Dorsolateral prefrontal cortex (tissue), 122 donors: ENCODE measurements at places on chromosomes 3 and 15.

DNA sequence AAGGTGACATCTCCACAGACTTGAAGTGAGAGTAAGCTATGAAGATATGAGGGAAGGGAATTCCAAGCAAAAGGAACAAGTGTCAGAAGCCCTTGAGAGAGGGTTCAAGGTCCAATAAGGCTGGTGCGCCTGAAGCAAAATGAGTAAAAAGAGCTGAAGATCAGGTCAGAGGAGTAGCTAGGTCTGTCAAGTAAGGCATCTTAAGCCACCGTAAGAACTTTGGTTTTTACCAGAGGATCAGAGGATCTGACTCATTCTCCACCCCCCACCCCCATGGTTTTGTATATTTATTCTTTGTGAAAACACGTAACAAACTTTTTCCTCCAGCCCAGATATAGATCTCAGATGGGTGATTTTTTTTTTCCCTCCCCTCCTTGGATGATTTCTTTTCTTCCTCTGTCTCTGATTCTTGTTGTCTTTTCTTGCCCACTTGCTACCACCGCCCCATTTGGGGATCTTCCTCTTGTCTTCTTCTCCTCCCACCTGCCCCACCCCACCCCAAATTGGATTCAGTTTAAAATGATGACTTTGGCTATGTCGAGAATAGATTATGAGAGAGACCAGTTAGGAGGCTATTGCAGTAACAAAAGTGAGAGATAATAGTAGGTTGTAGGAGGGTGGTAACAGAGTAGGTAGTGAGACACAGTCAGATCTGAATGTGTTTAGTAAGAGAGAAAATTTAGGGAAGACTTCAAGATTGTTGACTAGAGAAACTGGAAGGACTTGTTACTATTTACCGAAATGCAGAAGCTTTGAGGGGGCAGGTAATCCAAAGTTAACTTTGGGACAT lies 6.1 kb downstream of the TRMT10C start:
- DNase-seq, result no peak

DNA sequence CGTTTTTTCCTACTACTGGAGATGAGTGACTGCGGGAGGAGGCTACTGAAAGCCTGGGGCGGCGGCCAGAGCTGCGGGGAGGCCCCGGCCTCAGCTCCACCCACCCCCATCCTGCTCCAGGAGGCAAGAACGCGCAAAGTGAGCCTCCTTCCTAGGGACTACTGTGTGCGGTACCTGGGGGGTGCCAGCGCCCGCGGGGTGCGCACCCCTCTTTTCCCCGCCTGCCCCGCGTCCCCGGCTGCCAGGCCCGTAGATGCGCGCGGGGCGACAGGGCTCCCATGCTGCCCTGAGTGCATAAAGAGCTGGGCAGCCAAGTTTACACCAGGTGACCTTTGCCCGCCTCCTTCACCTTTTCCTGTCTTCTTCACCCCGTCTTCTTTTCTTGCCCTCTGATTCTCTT lies 2.5 kb upstream of the USF3 start:
- DNase-seq, result peak; percentile 42

DNA sequence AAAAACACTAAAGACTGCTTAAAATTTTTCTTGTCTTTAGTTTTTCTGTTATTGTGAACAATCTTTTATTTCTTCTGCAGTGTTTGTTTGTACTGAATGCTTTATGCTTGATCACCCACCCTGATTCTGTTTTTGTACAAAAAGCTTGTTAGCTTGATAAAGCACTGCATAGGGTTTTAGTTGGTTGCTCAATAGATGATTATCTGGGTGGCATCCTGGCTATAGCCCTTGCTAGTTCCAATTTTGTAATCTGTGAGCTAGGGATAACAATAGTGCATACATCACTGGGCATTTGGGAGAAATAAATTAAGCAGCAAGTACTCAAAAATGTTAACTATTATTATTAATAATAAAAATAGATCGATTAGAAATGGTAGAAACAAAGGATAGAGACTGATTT lies 102.3 kb downstream of the ZPLD1 start:
- DNase-seq, result no peak

DNA sequence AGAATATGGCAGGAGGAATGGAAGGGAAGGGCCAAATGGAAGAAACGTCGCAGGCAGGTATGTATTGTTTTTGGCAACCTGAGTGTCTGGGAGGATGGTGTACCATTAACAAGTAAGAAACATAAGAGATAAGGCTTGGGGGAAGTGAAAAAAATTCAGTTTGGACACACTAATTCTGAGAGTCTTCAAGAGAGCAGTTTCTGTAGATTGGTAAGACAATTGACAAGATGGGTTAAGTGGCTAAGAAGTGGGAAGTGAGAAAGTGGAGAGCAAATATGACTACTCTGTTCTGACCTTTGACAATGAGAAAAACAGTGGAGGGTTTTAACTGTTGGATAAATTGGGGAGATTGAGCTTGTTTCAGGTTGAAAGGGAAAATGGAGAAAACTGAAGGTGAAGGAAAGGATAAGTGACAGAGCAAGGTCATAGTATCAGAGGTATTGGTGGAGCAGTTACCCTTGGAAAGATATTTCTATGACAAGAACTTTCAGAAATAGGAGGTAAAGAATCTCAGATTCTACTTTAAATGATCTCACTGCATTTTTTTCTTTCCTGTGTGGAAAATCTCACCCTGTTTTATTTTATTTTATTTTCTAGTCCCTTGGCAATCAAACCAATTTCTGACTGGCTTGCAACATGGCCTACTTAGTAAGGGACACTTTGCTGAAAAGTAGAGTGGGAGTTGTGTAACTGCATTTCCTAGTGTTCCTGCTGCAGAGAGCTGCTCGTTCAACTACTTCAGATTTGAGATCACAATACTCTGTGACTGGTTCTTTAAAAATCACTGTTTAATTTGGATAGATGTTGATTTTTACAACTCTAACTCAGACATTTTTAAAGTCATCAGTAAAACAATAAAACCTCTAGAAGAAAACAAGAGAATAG lies 23.1 kb upstream of the GABPB1 start:
- no peak for DNase-seq

DNA sequence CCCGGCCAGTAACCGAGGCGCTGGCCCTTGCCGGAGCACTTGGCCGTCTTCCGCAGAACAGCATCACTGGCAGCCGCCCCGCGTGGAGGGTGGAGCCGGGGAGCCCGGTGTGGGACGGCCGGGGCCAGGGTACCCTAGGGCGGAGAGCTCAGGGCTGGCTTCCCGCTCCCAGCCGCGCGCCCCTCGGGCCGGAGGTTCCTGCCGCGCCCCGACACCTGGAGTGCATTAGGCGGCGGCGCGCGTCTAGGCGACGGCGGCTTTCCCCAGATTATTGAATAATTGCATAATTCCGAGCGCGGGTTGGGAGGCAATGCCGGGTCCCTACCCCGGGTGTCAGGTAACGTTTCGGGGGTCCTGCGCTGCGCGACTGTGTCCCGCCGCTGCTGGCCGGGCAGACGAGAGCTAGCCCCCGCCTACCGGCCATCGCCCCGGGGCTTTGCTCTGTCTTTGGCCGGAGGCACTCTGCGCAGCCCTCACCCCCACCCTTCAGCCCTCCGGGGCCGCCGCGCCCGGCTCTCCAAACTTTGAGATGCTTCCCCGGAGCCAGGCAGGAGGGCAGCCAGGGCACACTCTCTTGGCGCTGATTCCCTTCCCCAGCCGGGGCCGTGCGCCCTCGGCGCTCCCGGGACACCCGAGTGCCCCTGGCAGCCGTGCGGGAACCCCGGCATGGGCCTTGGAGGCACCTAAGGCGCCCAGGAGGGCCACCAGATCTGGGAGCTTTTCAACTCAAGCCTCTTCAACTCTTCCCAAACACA lies 749 bp downstream of the ITGA11 start:
- no peak for DNase-seq

- no peak for DNase-seq
These were observed 12.4 kb downstream of the GLYCTK start for GRCh38 chr3:52299879-52300611.

- no peak for DNase-seq
These were observed 44.2 kb downstream of the SETD5 start for GRCh38 chr3:9441501-9442221.

DNA sequence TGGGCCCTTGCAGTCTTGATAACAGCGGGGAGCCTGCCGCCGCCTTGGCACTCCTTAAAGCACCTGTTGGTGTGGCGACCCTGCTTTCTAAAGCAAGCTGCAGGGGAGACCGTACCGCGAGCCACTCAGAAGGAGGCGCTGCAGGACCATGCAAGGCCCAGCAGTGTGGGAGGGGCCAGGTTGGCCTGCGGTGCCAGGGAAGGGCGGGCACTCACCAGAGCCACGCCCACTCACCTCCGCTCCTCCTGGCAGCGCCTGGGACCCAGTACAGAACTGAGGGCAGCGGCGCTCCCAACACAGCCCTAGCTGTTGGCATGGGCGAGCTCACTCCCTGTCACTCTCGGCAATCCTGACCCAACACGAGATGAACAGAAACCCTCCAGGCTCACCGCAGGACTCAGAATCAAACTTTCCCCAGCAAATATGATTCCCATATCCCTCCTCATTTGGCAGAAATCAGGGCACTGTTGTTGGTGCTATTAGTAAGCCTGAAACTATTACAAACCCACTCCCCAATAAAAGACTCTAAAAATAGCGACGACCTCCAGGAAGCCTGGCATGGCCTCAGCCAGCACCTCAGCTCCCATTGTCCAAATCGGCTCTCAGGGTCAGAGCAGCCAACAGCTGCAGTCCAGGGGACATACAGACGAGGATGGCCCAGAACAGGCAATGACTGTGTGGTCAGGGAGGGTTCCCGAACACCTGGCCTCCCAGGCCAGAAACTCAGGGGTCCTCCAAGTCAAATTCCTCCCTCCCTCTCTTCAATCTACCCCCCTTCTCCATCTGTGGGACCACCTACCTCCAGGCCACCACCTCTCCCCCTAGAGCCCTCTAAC lies 77.2 kb downstream of the TBC1D2B start:
- no peak for DNase-seq
